ENCODE measurements at places on chromosomes 5 and 9. TPM values are rescaled to one million over a fixed set of nuclear protein-coding genes. Genes with fewer than 3 reads are reported as not detected.

The LRRC70 gene
- 2.7 TPM for total RNA-seq

The PCDH1 gene
- 92.5 TPM for total RNA-seq

The CDKN2B gene
- 201 TPM for total RNA-seq

The OR1J2 gene
- not detected for total RNA-seq

The FOXD4L6 gene
- not detected for total RNA-seq

The INSL6 gene
- total RNA-seq, result not detected

The SLC2A8 gene
- total RNA-seq, result 9.6 TPM

The C1QTNF3 gene
- 6.6 TPM for total RNA-seq

The RANBP17 gene
- 13.8 TPM for total RNA-seq

The GRIN1 gene
- total RNA-seq, result 0.14 TPM

The SLC31A1 gene
- total RNA-seq, result 36.2 TPM
